ENCODE measurements at places on chromosomes 16 and 17.

DNA sequence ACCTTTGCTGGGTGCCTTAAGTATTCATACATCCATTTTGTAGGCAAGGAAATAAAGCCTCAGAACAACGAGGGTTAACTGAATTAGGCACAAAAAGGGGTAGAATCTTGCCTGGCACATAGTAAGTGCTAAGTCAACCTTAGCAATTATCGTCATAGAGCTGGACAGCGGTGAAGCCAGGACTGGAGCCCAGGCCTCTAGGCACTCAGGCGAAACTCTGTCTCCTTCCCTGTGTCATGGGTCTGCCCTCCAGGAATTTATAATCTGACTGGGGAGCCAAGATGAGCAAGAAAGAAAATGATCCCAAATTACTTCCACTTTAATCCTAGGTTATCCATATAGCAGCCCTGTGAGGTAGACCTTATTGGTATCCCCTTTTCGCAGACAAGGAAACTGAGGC is 61.4 kb downstream of the KATNIP start:
- no peak overlapping the region for H3K4me3 ChIP-seq
- no peaks in the 10 kb centered on the region for H3K27me3 ChIP-seq
- no peaks in the 10 kb centered on the region for H3K36me3 ChIP-seq
- H3K4me1 ChIP-seq, result no peaks in the 10 kb centered on the region
- no peak overlapping the region for H3K27ac ChIP-seq
- DNase-seq, result no peak

GRCh38 chr17:75316253-75316652 is 27.0 kb upstream of the SLC25A19 start:
- peaks cover 3% of the 10 kb centered on the region for H3K27me3 ChIP-seq
- H3K36me3 ChIP-seq, result peaks cover 39% of the 10 kb centered on the region
- H3K4me3 ChIP-seq, result no peak overlapping the region
- H3K4me1 ChIP-seq, result no peaks in the 10 kb centered on the region
- no peak for DNase-seq

DNA sequence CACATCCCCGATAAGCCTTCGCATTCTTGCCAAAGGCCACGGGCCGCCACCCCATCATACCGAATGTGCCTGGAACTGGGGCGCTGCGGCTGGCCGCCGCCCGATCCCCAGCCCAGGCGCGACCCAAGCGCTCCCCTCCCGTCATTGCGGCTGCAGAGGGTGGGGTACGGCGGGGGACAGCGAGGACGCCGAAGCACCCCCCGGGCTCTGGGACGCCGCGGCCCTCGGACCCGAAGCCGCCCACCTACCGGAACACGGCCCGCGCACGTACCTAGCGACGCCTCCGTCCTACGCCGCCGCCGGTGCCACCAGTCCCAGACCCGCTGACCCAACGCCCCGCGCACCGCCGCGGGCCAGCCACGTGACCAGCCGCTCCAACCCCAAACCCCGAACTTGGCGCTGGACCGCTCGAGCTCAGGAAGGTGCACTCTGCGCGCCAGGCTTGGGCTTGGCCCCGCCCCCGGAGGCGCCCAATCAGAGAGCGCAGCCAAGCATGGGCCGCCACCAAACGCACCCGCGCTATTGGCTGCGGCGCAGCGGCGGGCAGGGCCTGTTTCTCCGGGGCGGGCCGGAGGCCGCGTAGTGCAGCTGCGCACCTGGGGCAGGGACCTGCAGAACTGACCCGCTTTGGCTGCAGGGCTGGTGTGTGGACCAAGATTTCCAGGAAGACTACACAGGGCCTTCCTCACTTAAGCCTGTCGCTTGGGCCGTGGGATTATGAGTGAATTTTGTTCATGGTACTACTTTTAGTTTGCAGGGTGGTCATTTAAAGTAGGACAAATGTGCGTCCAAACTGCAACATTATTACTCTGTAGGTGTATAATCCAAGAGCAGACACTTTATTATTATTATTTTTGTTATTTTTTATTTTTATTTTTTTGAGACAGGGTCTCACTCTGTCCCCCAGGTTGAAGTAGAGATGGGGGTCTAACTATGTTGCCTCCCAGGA is at the start of gene SHMT1:
Gene SHMT1 (minus strand): TSS at position 450 of the 949 bp plus-strand sequence. CDS start 7,569 bp downstream, outside the sequence.
- H3K4me1 ChIP-seq, result peaks cover 22% of the 10 kb centered on the region
- no peaks in the 10 kb centered on the region for H3K36me3 ChIP-seq
- H3K27me3 ChIP-seq, result no peaks in the 10 kb centered on the region
- H3K27ac ChIP-seq, result peak within 1 kb of the TSS; percentile 23
- DNase-seq, result peak; percentile 89

DNA sequence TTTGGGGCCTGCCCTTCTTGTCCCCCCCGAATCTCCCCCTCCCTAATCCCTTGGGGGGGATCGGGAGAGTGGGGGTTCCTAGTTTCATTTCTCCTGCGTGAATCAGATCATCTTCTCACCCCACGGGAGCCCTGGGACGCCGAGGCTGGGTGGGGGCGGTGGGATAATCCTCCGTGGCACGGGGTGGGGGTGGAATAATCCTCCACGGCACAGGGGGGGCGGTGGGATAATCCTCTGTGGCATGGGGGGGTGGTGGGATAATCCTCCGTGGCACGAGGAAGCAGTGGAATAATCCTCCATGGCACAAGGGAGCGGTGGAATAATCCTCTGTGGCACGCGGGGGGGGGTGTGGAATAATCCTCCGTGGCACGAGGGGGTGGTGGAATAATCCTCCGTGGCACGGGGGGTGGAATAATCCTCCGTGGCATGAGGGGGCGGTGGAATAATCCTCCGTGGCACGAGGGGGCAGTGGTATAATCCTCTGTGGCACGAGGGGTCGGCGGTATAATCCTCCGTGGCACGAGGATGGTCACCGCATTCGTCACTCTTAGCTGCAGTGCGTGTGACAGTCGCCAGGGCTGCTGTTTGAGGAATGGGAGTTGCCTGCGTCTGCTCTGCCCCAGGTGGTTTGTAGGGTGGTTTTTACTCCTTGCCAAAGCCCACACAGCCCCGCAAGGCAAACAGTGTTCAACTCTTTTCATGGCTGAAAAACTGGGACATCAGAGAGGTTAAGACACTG is 156.9 kb downstream of the LAT start:
- H3K36me3 ChIP-seq, result peaks cover 5% of the 10 kb centered on the region
- H3K27me3 ChIP-seq, result no peaks in the 10 kb centered on the region
- H3K4me3 ChIP-seq, result no peak overlapping the region
- peaks cover 6% of the 10 kb centered on the region for H3K4me1 ChIP-seq

DNA sequence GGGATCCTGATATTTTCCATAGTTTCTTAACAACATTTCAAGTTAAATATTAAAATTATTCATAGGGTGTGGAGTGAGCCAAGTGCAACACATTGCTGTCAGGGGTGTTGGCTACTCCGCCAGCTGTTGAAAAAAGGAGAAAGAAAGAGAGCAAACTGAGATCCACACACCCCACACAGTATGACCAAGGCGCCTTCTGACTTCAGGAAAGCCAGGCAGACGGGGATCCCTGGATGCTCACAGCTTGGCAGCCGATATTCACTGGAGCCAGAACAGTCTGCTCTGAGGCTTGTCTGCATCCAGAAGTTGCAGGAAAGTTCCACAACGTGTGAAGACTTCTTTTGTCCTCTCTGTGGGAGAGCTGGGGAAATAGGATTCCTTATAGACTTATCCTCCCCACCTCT is 9.3 kb downstream of the CHD9NB start:
- H3K4me1 ChIP-seq, result no peaks in the 10 kb centered on the region
- H3K27me3 ChIP-seq, result peaks cover 12% of the 10 kb centered on the region
- H3K36me3 ChIP-seq, result no peaks in the 10 kb centered on the region
- no peak for DNase-seq
- no peak overlapping the region for H3K4me3 ChIP-seq

- DNase-seq, result no peak
- H3K27ac ChIP-seq, result no peak within 1 kb of the TSS
- peaks cover 2% of the 10 kb centered on the region for H3K4me1 ChIP-seq
Measured at GRCh38 chr16:67150833-67151396, at the start of gene B3GNT9. B3GNT9 (minus strand) TSS chr16:67150998; CDS start chr16:67150485, 513 bp downstream.

- no peak for DNase-seq
- no peak overlapping the region for H3K4me3 ChIP-seq
- H3K27ac ChIP-seq, result peak overlapping the region; percentile 84
- H3K4me1 ChIP-seq, result peaks cover 33% of the 10 kb centered on the region
- no peaks in the 10 kb centered on the region for H3K27me3 ChIP-seq
Measured at GRCh38 chr17:39822051-39822451, 42.1 kb downstream of the IKZF3 start.
